ENCODE measurements at places on chromosomes 16 and 17.

DNA sequence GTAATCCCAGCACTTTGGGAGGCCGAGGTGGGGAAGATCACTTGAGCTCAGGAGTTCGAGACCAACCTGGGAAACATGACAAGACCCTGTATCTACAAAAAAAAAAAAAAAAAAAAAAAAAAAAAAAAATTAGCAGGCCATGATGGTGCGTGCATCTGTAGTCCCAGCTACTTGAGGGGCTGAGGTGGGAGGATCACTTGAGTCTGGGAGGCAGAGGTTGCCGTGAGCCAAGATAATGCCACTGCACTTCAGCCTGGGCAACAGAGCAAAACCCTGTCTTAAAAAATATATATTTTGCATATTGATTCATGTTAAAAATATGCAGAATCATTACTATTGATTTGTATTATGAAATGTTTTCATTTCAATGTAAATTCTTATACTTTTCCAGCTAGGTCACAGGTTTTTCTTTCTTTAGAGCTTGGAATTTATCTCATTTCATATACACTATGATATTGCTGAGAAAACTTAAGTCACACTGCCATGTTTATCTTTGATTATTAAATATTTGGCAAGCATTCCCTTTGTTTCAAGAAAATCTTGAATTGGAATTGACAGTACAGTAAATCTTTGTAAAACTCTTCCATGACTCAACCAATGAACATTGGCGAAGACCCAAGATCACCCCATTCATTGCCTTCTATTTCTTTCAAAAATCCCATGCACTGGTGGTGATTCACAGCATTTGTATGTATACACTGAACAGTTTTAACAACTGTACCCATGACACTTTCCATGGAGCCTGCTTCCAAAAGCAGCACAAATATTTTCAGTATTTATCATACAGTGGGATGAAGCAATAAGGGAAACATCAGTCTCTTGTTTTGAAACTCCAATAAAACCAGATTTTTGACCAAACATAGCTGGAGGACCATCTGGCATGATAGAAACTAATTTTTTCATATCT is 83.5 kb upstream of the TNRC6A start:
- DNase-seq = no peak

DNA sequence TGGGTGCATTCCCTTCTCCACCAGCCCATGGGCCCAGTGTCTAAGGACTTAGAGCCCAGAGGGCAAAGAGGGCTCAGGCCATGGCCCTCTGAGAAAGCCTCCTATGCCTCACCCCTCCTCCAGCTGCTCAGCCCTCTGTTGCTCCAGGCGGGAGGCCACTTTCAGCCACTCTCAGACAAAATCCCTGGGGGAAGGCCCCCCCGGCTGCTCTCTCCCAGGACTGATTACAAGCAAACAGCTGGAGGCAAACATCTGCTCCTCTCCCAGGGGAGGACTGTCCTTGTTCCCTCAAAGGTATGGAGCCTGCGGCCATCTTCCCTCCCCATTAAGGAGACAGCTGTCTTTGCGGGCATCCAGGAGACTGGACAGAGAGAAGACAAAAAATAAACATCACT is 54.9 kb upstream of the DLX4 start:
- no peak for DNase-seq

GRCh38 chr17:2105663-2106062 is 50.8 kb downstream of the HIC1 start:
- no peak for DNase-seq

DNA sequence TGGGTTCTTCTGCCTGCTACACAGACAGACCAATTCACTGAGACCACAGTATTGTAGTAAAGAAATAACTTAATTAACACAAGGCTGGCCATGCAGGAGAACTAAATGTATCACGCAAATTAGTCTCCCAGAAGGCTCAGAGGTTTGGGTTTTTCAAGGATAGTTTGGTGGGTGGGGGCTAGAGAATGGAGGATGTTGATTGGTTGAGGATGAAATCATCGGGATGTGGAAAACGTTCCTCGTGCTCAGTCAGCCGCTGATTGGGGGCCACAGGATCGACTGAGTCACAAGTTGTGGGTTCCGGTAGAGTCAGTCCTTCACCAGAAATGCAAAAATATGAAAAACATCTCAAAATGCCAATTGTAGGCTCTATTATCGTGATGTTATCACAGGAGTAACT is 18.7 kb downstream of the RHOT1 start:
- DNase-seq = no peak

DNA sequence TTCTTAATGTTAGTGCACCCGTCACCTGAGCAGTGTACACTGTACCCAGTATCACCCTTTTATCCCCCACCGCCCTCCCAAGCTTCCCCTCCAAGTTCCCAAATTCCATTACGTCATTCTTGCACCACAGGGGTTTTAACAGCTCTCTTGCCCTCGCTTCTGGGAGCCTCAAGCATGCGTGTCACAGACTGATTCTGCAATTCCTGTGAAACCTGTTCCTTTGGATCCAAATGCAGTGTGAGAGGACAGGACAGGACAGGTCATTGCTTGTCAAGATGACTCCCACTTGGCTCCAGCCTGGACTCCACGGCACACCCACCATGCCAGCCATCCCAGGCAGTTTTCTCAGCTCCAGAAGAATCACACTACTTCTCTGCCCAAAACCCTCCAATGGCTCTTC is 44.1 kb downstream of the CYB5D2 start:
- no peak for DNase-seq

GRCh38 chr16:4052801-4053293 is 63.4 kb downstream of the ADCY9 start:
- no peak for DNase-seq

DNA sequence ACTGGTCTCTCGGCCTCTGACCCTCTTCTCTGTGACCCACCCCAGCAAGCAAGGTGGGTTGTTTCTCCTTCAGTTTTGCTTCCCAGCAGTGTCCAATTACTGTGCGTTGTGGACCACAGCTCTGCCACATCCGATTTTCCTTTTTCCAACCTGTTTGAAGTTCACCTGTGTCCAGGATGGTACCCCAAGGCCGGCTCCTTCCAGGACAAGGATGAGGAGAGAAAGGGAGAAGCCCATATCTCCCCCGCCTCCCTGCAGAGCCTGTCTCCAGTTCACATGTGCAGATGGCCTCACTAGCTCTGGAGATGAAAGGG is 13.5 kb downstream of the NMRAL1 start:
- DNase-seq = no peak

GRCh38 chr16:89326721-89327120 is 109.2 kb downstream of the ZNF778 start:
- no peak for DNase-seq
